ENCODE measurements at places on chromosomes 16 and 17.
A peak's percentile ranks its signal among the peaks of the same experiment; 100 is the strongest.

DNA sequence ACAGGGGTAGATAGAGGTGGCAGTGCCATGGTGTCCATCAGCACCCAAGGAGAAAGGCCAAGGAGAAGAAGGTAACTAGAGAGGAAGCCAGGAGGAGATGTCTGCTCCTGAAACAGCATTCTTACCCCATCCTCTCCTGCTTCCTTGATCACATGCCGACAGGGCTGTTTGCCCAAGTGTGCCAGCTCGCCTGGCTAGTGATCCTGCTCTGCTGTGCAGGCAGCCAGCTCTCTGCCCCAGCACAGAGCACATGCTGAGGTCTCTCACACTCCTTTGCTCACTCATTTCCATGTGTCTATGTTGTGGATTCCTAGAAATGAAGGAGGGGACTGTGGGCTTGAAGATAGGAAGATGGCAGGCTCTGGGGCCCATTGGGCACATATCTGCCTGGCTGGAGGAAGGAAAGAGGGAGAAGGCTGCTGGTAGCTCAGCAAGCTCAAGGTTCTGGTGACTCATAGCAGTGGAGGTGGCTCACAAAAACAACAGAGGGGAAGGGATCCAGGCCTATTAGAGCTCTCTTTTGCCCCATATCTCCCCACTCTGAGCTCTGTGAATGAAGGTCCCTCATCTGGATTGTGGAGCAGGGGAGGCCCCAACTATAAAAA lies 54.3 kb downstream of the NEUROD2 start:
- DNase-seq = peak; percentile 67

DNA sequence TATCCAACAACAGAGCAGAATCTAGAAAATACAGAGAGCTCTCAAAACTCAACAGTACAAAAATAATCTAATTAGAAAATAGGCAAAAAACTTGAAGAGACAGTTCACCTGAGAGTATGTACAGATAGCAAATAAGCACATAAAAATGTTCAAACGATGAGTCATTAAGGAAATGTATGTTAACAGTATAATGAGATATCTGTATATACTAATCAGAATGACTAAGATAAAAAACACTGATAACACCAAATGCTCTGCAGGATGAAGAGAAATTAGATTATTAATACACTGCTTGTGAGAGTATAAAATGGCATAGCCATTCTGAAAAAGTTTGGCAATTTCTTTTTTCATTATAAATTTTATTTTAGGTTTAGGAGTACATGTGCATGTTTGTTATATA lies 1307.6 kb upstream of the GOT2 start:
- DNase-seq = no peak

DNA sequence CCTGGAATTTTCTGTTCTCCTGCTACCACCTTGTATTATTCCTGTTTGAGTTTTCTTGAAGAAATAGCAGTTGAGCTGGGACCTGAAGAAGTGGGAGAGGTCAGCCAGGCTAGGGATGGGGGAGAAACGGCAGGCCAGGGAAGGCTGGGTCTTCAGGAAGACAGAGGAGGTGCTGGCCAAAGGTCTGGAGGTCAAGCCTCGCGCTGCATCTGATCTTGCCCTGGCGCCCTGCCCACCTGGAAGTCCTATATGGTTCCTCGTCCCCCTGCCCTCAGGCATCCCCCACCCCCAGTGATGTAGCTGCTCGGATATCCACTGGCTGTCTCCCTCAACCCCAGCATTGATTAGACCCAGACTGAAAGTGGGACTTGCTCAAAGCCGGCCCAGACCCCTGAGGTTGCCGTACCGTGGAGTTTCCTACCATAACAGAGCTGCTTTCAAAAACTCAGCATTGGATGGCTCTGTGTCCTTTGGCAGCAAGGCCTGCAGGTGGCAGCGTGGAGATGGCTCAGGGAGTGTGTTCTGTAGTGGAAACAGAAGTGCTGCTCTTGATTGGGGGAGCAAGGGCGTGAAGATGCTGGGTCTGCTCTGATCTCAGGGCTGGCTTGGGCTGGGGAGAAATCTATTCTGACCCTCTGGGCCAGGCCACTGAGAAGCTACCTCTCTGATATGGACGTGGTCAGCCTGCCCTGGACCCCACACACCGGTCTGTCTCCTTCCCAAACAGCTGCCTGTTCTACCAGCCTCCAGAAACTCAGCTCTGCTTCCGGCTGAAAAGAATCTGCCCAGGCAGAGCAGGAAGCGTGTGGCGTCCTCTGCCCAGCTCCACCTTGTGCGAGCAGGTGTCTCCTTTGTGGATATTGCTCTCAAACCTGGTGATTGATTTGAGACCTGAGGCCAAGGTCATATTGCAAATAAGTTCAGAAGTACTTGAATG lies 107.0 kb upstream of the CACNG5 start:
- DNase-seq = peak; percentile 58

GRCh38 chr17:45190503-45191255 lies 29.0 kb downstream of the HEXIM2 start:
- no peak for DNase-seq

- no peak for DNase-seq
Measured at GRCh38 chr16:2829501-2830354, at the start of gene ZG16B. Gene ZG16B, plus strand, starts transcription at chr16:2830303. Its CDS starts 139 bp downstream, at chr16:2830442.

- DNase-seq = no peak
Measured at GRCh38 chr17:83054518-83055125, 24.8 kb upstream of the METRNL start.

DNA sequence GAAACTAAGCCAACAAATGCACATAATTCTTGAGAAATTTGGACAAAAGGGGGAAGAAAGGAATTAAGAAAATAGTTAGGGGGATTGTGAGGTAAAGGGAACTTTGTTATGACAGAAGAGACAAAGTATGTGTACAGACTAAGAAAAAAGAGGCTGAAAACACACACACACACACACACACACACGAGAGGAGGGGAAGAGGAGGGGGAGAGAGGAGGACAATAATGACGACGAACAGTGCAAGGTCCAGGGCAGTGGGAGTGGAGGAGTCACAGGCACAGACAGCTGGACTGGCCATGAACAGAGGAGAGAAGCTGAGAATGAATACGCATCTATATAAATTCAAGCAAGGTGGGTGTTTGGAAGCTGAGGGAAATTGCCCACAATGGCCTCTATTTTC lies 44.6 kb downstream of the MARVELD3 start:
- no peak for DNase-seq

- DNase-seq = no peak
Measured at GRCh38 chr16:72428681-72429376, 256.9 kb upstream of the PMFBP1 start.

GRCh38 chr17:45408611-45409421 lies 23.9 kb downstream of the ARHGAP27 start:
- DNase-seq = peak; percentile 61

DNA sequence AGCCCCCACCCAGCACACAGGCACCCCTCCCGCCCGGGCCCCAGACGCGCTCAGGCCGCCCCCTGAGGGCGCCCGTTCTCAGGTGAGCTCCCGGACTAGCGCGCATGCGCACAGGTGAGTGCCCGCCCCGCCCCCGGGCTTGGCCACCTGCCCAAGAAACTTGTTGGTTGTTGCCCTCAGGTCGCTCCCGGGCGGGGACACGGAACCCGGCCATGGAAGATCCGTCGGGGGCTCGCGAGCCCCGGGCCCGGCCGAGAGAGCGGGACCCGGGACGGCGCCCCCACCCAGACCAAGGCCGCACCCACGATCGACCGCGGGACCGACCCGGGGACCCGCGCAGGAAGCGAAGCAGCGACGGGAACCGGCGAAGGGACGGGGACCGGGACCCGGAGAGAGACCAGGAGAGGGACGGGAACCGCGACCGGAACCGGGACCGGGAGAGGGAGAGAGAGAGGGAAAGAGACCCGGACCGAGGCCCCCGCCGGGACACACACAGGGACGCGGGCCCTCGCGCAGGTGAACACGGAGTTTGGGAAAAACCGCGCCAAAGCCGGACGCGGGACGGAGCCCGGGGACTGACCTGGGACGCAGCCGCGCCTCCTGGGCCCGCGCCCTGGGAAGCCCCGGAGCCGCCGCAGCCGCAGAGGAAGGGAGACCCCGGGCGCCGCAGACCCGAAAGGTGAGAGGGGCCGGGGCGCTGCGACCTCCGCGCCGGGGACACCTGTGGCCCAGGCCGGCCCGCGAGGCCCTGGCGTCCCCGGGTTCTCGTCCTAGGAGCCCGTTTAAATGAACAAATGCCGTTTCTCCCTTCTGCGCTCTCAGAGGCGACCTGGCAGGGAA lies at the start of gene MARVELD3:
TSS of gene MARVELD3 (plus strand) at position 167 of the 840 bp plus-strand sequence. CDS start at position 213, 46 bp downstream.
- no peak for DNase-seq

- DNase-seq = no peak
Measured at GRCh38 chr16:54340531-54340930, 53.9 kb upstream of the IRX3 start.

GRCh38 chr16:87132361-87133014 lies 184.7 kb downstream of the C16orf95 start:
- DNase-seq = peak; percentile 91

DNA sequence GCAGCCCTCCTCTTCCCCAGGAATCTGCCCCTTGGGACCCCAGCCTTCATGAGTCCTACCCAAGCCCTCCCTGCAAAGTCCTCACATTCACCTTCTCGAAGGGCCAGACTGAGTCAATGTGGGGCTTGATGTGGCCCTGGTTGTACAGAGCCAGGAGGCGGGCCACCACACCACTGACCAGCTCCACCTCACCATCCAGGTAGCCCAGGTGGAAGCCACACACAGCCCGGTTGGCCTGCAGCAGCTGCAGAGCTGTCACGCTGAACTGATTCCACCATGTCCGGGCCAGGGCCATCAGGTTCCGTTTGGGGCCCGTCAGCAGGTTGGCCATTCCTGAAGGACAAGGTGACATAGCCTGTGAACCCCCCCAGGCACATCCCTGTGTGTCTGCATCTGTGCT lies 6.0 kb downstream of the VAT1 start:
- no peak for DNase-seq

- peak; percentile 70 for DNase-seq
Measured at GRCh38 chr17:36183001-36183971, 6.8 kb upstream of the TBC1D3B start.

DNA sequence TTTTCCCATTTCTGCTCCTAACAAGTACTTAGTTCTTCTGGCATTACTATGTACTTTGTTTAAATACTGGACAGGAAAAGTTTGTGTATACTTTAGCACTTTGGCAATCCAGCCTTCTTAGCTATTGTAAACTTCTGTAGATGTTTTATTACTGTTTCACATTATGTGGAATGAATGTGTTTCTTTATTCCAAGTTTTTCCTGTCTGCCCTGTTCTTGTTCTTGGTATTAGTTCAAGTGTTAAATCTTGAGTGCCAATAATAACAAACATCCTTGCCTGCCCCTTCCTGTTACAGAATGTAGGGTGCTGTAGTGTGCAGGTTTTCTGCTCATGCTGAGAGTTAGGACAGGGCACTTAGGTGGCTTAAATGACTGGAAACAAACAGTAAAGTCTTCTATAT lies 7.3 kb upstream of the CAPNS2 start:
- peak; percentile 68 for DNase-seq

DNA sequence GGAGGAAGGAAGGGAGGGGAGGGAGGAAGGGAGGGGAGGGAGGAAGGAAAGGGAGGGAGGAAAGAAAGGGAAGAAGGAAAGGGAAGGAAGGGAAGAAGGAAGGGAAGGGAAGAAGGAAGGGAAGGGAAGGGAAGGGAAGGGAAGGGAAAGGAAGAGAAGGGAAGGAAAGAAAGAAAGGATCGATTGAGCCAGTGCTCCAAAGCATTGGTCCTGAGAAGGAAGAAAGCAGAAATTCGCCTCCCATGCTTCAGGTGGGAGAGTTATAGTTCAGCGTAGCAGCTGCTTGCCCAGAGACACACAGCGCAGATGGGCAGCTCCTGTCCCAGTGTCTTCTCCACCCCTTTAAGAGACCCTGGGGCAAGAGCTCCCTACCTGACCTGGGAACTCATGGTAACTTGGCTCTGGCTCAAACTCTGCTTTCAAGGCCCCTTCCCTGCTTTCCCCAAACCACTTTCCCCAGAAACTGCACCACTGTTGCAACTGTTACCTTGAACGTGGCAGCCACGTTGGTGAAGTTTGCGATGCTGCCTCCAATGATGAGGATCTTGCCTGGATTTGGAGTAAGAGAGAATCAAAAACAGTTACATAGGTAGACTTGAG lies 14.4 kb downstream of the ACLY start:
- DNase-seq = no peak

GRCh38 chr17:75271955-75272847 lies 1.2 kb upstream of the MIF4GD start:
- peak; percentile 77 for DNase-seq

DNA sequence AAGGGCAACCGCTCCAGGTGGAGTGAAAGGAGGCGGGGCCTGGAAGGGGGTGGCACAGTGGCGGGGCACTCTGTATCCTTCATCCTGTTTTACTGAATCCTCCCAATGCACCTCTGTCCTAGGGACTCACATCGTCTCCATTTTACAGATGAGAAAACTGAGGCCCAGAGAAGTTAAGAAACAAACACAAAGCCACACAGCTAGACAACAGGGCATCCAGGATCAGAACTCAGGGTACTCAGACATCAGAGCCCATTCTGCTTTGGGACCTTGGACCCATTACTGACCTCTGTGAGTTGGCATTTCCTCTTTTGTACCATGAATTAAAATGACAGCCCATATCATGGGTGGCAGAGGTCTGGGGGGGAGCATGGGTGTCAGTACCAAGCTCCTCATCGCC lies 129.2 kb downstream of the CPPED1 start:
- no peak for DNase-seq

GRCh38 chr16:3025032-3026002 lies 1.5 kb downstream of the THOC6 start:
- no peak for DNase-seq

GRCh38 chr17:37050920-37051319 lies 102.2 kb downstream of the AATF start:
- DNase-seq = no peak

DNA sequence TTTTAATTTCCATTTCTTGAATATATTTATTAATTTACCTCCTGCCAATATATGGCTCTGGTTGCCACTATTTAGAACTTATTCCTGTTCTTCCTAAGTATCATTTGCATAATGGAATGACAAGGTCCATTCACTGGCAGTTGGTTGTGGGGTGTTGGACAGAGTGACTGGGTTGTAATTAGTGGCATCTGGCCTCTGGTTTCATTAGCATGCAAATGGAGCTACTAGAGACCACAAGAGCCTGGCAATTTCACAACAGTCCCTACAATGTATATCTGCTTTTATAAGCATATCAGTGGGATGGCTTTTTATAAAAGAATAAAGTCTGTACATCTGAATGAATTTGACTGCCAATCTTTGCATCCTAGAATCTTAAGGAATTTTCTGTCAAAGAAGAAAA lies 1030.9 kb upstream of the CDH8 start:
- DNase-seq = no peak

DNA sequence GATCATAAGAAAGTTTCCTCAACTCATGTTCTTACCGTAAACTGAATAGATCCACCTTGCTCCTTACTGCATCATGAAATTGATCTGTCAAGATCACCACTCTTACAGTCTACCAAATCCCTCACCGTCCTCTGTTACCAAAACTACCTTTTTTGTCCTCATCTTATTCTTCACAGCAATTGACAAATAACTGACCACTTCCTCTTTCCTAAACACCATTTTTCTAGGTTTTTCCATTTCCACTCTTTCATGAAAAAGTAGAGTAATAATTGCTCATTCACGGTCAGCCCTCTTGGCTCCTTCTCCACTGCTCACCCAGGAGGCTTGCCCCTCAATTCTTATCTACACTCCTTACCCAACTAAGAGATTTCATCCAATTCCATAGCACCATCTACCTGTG lies 44.9 kb downstream of the ABCA5 start:
- DNase-seq = no peak

- no peak for DNase-seq
Measured at GRCh38 chr16:67407788-67408452, 8.4 kb downstream of the ZDHHC1 start.
